Astrocyte (in vitro differentiated cells and primary cell): ENCODE measurements at places on chromosomes 3 and 15. TPM values are rescaled to one million over a fixed set of nuclear protein-coding genes. Genes with fewer than 3 reads are reported as not detected.
A peak's percentile ranks its signal among the peaks of the same experiment; 100 is the strongest.

DNA sequence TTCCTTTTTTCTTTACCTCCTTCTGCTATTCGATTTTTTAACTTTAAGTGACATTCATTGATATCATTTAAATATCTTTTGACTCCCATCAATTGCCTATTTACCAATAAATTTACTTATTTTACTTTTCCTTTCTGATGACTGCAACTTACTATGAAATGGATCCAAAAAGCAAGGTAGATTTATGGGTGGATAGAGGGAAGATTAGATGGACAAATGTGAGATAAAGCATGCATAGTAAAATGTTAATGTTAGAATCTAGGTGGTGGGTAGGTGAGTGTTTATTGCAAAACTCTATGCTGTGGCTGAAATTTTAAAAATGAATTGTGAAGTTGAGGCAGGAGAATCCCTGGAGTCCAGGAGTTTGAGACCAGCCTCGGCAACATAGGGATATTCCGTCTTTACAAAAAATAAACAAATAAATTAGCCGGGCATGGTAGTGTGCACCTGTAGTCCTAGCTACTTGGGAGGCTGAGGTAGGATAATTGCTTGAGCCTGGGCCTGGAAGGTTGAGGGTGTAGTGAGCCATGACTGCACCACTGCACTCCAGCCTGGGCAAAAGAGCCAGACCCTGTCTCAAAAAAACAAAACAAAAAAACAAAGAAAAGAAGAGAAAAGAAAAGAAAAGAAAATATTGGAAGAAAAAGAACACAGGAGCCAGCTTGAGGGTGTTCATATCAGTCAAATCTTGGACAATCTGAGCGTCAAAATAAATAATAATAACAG is 6.1 kb upstream of the PDCD6IP start:
- DNase-seq, result no peak
- H3K4me1 ChIP-seq, result peaks cover 2% of the 10 kb centered on the region
- H3K36me3 ChIP-seq, result no peaks in the 10 kb centered on the region
- no peak overlapping the region for H3K4me3 ChIP-seq
- no peak overlapping the region for H3K27ac ChIP-seq

GRCh38 chr15:57061696-57062095 is 143.3 kb downstream of the TCF12 start:
- peak overlapping the region; percentile 94 for H3K27ac ChIP-seq
- no peak overlapping the region for H3K4me3 ChIP-seq

Gene CAMK2N2
- total RNA-seq, result 2.6 and 3.4 TPM in 2 replicates

DNA sequence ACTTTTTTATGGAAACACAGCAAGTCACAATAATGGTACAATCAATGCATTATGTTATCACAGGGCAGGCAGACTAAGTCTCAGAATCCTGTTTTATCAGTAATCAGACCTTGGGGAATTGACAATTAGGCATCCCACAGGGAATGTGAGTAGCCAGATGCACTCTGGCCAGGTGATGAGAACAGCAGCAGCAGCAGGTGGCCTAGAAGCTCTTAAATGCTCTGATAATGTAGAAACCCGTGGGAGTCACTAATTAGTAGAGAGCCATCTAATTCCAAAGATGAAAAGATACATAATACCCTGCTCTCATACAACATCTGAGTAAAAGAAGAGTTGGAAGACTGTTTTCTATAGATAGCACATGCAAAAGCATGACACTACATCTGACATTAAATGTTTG is 12.6 kb downstream of the CEP152 start:
- no peaks in the 10 kb centered on the region for H3K36me3 ChIP-seq
- no peak for DNase-seq
- H3K4me1 ChIP-seq, result peaks cover 13% of the 10 kb centered on the region
- no peak overlapping the region for H3K27ac ChIP-seq

- no peak overlapping the region for H3K27ac ChIP-seq
- H3K36me3 ChIP-seq, result no peaks in the 10 kb centered on the region
- DNase-seq, result peak; percentile 9
- H3K4me3 ChIP-seq, result no peak overlapping the region
Measured at GRCh38 chr3:21345382-21345976, 405.5 kb downstream of the ZNF385D start.

Gene GASK1A
- 0.09 TPM in 1 of 2 replicates, not detected in the other for total RNA-seq

- H3K36me3 ChIP-seq, result no peaks in the 10 kb centered on the region
- H3K4me3 ChIP-seq, result no peak overlapping the region
- no peak overlapping the region for H3K27ac ChIP-seq
- DNase-seq, result no peak
- H3K27me3 ChIP-seq, result no peaks in the 10 kb centered on the region
- peaks cover 38% of the 10 kb centered on the region for H3K4me1 ChIP-seq
Measured at GRCh38 chr15:101066501-101067408, 147.6 kb downstream of the LRRK1 start.

DNA sequence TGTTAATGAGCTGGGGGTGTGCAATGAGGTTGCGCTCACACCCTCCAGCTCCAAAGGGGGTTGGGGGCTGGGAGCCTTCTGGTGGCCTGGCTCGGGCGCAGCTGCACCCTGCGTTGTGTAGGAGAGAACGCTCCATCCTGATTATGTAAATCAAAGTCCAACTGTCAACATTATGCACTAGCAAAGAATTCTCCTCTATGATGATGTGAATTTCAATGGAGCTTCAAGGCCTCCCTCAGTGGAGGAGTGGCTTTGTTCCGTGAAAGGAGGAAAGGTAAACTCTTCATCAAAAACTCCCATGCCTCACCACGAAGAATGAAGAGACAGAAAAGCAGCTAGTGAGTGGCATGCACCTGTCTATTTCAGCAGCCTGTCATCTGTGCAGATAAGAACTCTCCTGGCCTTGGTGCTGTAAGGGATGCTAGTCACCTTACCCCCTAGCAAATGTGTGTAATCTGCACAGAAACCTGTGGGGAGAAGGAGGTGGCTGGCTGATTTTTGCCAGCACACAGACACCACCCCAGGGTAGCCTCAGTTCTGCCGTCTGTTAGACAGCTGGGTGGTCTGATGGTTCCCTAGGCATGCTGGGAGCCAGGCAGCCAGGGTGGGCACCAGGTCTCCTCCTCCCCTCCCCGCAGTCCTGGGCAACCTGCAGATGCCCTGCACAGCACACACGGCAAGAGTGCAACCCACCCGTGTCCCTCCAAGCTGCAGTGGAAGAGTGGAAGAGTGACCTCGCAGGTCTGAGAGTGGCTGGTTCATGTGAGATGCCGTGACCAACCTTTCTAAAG is 47.0 kb upstream of the TRPM1 start:
- no peak for DNase-seq
- H3K27ac ChIP-seq, result no peak overlapping the region
- no peaks in the 10 kb centered on the region for H3K4me1 ChIP-seq
- peaks cover 9% of the 10 kb centered on the region for H3K27me3 ChIP-seq
- no peaks in the 10 kb centered on the region for H3K36me3 ChIP-seq

DNA sequence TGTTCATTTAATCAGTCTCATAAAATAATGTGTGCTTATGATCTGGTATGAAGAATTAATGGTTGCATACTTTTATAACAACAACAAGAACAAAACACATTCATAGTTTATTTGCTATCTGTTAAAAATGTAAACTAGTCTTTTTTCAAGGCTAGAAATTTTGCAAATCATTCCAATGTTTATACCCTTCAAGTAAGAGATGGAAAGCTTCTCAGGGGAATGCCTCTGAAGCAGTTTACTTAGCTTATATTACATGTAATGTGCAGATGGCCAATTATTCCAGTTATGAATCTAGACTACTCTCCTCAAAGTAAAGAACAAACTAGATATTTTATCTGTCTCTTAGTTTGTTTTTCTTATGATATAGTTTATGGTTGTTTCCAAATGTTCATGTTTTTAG is 575.4 kb downstream of the NAALADL2 start:
- H3K4me3 ChIP-seq, result no peak overlapping the region
- H3K27me3 ChIP-seq, result no peaks in the 10 kb centered on the region
- no peak overlapping the region for H3K27ac ChIP-seq
- DNase-seq, result no peak
- no peaks in the 10 kb centered on the region for H3K36me3 ChIP-seq

- H3K4me3 ChIP-seq, result no peak overlapping the region
- no peaks in the 10 kb centered on the region for H3K4me1 ChIP-seq
- DNase-seq, result no peak
- no peaks in the 10 kb centered on the region for H3K27me3 ChIP-seq
Measured at GRCh38 chr3:82363131-82363530, 601.7 kb upstream of the GBE1 start.

GRCh38 chr3:169103951-169104941 is 559.3 kb downstream of the MECOM start:
- peaks cover 27% of the 10 kb centered on the region for H3K4me1 ChIP-seq
- H3K4me3 ChIP-seq, result peak overlapping the region; percentile 39
- H3K36me3 ChIP-seq, result peaks cover 4% of the 10 kb centered on the region
- H3K27me3 ChIP-seq, result no peaks in the 10 kb centered on the region
- peak; percentile 95 for DNase-seq
- peak overlapping the region; percentile 85 for H3K27ac ChIP-seq

DNA sequence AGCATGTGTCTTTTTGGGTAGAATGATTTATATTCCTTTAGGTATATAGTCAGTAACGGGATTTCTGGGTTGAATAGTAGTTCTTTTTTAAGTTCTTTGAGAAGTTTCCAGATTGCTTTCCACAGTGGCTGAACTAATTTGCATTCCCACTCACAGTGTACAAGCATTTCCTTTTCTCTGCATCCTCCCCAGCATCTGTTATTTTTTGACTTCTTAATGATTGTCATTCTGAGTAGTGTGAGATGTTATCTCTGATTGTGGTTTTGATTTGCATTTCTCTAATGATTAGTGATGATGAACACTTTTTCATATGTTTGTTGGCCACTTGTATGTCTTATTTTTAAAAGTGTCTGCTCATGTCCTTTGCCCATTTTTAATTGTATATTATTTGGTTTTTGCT is 337.6 kb downstream of the EFHB start:
- H3K27ac ChIP-seq, result no peak overlapping the region
- no peaks in the 10 kb centered on the region for H3K4me1 ChIP-seq
- H3K4me3 ChIP-seq, result no peak overlapping the region
- no peaks in the 10 kb centered on the region for H3K36me3 ChIP-seq
- no peak for DNase-seq

GRCh38 chr3:27888562-27888961 is 166.4 kb upstream of the EOMES start:
- no peak for DNase-seq
- H3K4me3 ChIP-seq, result no peak overlapping the region
- no peaks in the 10 kb centered on the region for H3K4me1 ChIP-seq
- H3K36me3 ChIP-seq, result no peaks in the 10 kb centered on the region
- no peaks in the 10 kb centered on the region for H3K27me3 ChIP-seq

DNA sequence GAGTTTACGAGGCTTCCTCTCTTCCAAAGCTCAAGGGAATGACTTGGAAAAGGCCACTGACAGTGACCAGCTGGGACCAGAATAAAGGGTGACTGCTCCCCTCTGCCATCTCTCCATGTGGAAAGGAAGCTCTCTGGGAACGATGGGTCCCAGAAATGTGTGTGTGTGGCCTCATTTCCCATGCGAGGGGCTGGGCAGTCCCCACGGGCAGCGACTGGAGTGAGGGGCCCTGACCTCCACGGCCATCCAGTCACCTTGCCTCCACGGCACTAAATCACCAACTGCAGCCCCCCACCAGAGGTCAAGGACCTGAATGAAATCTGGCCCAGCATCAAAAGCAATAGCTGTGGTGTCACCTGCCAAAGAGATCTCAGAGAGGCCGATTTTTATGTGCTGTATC is 29.6 kb downstream of the RGMA start:
- no peaks in the 10 kb centered on the region for H3K36me3 ChIP-seq
- DNase-seq, result no peak
- peaks cover 32% of the 10 kb centered on the region for H3K27me3 ChIP-seq
- no peak overlapping the region for H3K4me3 ChIP-seq
- no peak overlapping the region for H3K27ac ChIP-seq
- no peaks in the 10 kb centered on the region for H3K4me1 ChIP-seq

Gene ROPN1
- total RNA-seq, result not detected in 2 replicates

GRCh38 chr3:8466526-8466925 is 35.1 kb upstream of the LMCD1 start:
- DNase-seq, result no peak
- no peak overlapping the region for H3K4me3 ChIP-seq
- H3K4me1 ChIP-seq, result peaks cover 6% of the 10 kb centered on the region
- H3K27me3 ChIP-seq, result no peaks in the 10 kb centered on the region
- H3K36me3 ChIP-seq, result no peaks in the 10 kb centered on the region

Gene ZNF80
- not detected in 2 replicates for total RNA-seq

- no peak for DNase-seq
- H3K27me3 ChIP-seq, result no peaks in the 10 kb centered on the region
- H3K4me3 ChIP-seq, result no peak overlapping the region
- no peak overlapping the region for H3K27ac ChIP-seq
- H3K36me3 ChIP-seq, result no peaks in the 10 kb centered on the region
- H3K4me1 ChIP-seq, result no peaks in the 10 kb centered on the region
Measured at GRCh38 chr3:55013145-55013925, 85.5 kb upstream of the LRTM1 start.

DNA sequence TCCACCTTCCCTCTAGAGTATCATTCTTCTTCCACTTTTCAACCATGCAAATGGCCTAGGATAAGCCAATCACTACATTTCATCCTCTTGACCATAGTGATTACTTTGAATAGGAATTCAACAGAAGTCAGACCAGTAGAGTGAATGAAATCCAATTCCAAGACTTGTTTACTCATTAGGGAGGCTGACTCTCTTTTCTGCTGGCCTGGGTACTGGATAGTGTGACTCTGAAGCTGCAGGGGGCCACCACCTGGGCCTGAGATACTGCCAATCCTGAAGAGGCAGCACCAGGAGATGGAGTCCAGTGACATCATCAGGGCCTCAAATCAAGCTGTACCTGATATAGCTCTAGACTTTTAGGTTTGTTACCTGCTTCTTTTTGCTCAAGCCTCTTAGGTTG is 7.0 kb upstream of the FSTL1 start:
- no peak overlapping the region for H3K4me3 ChIP-seq
- no peak overlapping the region for H3K27ac ChIP-seq
- no peaks in the 10 kb centered on the region for H3K4me1 ChIP-seq

GRCh38 chr15:73564255-73564654 is 68.9 kb downstream of the NPTN start:
- no peak overlapping the region for H3K4me3 ChIP-seq
- no peaks in the 10 kb centered on the region for H3K27me3 ChIP-seq
- peaks cover 33% of the 10 kb centered on the region for H3K36me3 ChIP-seq
- H3K27ac ChIP-seq, result no peak overlapping the region
- peaks cover 10% of the 10 kb centered on the region for H3K4me1 ChIP-seq
- DNase-seq, result peak; percentile 59

Gene TMOD3
- total RNA-seq, result 65.2 TPM in 2 replicates

DNA sequence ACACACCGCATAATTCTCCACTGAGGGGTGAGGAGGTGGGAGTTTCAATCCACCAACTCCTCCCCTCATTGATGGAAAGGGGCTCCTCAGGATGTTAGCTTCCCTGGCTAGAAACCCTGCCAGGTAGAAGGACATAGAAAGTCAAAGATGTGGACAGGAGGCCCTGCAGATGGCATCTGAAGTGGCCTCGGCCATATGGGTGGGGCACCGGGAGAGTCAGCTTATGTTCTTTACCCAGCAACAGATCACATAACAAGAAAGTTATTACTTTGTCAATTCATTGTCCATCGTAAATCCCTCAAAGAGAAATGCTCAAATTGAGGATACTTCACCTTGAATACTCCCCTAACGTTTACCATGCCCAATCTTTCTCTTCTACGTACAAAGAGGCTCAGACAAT is 97.3 kb upstream of the ARHGEF3 start:
- H3K27me3 ChIP-seq, result no peaks in the 10 kb centered on the region
- H3K4me3 ChIP-seq, result no peak overlapping the region
- peaks cover 5% of the 10 kb centered on the region for H3K4me1 ChIP-seq
- no peak for DNase-seq
